ENCODE measurements at places on chromosomes 12 and 14.

- no peak for DNase-seq
Measured at GRCh38 chr12:116931665-116932064, 20.9 kb downstream of the FBXW8 start.

DNA sequence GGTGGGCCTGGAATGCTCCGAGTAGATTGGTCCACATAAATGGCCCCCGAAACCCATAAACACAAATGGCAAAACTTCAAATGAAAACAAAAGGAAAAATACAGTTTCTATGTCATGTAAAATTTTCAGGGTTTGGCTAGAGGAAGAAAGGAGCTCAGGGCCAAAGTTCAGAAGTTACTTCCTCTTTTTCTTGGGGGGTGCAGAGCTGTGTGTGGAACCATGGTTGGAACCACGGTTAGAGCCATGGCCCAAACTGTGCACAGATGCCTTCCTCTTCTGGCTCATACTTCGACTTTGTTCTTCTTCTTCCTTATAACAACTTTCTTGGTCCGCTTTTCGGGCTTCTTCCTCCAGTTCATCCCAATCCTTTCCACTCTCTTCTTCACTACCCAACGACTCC lies 51.7 kb downstream of the MGST1 start:
- DNase-seq = no peak

DNA sequence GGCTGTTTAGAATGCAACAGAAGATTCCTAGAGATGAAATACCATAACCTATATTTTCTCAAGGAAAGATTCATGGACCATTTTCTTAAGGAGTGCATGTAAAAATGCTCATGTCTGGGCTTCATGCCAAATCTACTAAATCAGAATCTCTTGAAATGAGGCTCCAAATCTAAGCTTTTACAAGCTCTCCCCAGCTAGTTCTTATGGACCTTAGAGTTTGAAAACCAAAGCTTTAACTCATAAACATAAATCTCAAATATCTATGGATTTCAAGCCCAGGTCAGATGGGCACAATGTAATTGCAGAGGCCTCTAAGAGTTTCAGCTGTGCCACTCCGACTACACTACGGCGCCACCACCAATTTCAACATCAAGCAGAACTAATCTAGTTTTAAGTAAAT lies 117.3 kb upstream of the CAND1 start:
- no peak for DNase-seq

GRCh38 chr14:90815572-90815821 lies 733 bp downstream of the TTC7B start:
- DNase-seq = no peak

DNA sequence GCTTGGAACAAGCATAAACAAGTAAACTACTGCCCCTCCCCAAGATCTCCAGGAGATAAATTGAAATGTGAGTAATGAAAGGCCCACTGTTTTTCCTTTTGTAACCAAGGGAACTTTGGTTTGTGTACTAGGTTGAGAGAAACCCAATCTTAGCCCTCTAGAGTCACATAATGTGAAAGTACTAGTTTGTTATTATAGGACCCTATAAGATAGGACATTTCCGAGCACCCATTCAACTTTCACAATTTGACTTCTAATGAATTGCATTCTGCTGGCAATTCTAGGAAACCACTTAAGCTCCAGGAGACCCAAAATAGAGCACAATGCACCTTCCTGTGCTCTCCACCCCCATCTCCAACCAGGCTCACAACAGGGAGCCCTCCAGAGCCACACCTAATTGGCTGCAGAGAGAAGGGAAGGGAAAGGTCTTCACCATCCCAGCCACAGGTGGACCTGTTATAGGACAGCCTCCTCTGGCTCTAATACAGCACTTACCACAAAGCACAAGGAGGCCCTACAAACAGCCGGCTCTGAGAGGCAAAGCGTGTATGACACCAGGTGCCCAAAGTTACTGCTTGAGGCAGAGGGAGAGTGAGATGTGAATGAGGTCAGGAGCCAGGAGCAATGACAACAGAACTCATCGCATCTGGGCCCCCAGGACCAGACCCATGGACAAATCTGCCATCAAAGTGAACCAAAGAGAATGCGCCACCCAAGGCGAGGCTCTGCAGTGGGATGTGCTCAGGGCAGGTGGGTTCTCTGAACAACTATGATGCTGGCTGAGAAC lies 163.3 kb upstream of the NTF3 start:
- no peak for DNase-seq

DNA sequence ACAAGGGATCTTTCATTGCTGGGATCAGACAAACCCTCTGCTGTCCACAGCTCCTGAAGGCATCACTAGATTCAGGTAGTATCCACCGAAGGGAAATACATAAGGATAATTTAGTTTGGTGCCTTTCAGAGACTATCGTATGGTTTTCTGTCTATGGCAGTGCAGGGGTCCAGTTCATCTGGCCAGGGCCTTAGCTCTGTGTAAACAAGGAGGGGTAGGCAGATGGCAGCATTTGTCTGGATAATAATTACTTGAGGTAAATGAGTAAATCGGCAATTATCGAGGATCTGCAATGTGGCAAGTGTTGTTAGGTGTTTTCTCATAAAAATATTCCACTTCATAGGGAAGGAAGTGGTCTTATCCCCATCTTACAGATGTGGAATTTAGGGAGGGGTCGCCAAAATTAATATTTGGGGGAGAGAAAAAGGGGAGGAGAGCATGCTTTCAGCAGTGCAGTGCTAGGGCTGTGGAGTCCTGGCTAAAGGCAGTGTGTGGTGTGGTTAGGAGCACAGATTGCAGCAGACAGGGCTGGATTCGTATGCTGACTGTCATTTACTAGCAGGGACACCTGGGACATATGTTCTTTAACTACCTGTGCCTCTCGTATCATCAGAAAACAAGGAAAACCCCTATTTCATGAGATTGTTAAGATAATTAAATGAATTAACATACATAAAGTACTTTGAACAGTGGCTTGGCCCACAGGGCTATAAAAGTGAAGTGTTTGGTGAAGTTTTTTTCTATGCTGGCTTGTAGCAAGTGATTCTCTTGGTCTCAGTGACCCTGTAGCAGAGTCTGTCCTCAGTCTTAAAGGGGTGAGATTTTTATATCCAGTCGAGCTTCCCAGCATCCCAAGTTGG lies 27.1 kb downstream of the RASSF8 start:
- DNase-seq = no peak

DNA sequence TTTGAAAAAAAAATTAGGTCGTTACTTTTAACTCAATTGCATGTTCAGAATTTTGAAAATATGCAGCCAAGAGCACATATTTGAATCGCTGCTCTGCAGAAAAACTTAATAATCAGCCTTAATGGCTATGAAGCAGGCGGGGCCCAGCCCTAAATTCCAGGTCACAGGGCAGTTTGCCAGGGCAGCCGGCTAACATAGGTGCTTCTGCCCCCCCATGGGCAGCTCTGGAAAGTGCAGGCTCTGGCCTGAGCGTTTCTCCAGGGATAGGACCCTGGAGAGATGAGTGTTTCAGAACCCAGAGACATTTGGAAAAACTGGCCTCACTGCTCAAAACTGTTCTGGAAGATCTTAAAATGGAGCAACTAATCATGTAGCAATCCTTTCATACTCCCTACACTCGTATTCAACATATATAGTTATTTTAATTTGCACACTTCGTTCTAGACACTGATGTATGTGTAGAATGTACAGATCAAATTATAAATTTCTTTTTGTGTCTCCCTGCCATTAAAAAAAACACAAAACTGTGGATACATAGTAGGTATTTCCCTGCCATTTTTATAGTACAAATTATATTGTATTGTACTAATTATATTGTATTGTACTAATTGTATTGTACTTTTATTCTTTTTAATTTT lies 26.0 kb upstream of the PTGR2 start:
- DNase-seq = no peak

DNA sequence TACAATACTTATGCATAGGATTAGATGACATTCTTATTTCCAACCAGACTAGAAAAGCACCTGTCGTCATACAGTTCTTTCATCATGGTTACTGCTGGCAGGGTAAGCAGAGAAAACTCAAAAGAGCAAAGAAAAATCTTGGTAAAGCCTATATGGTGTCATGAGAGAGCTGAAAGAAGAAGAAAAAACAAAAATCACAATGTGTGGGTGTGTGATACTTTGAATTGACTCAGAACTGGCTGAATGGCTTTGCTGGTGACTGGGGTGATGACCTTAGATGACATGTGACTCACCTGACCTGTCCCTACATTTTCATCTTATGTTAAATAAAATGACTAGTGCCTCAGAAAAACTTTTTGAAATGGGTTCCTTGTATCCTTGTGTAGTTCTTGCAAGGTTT lies 278.1 kb upstream of the LMO3 start:
- no peak for DNase-seq

DNA sequence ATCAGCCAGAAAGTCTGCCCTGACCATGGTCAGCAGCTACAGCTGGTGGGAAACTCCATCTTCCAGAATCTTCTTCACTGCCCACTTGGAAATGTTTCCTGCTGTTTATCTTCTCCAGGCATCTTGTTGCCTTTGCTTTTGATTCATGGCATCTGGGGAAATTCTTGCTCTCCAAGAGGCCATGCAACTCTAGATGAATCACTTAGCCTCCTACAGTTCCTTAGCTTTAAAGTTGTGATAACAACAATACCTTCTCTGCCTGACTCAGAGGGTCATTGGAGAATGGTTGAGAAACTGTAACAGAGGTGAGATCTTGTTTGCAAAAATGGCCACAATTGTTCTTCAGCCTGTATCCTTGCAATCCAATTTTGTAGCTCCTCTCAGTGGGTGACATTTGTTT lies 121.0 kb upstream of the VRK1 start:
- no peak for DNase-seq

DNA sequence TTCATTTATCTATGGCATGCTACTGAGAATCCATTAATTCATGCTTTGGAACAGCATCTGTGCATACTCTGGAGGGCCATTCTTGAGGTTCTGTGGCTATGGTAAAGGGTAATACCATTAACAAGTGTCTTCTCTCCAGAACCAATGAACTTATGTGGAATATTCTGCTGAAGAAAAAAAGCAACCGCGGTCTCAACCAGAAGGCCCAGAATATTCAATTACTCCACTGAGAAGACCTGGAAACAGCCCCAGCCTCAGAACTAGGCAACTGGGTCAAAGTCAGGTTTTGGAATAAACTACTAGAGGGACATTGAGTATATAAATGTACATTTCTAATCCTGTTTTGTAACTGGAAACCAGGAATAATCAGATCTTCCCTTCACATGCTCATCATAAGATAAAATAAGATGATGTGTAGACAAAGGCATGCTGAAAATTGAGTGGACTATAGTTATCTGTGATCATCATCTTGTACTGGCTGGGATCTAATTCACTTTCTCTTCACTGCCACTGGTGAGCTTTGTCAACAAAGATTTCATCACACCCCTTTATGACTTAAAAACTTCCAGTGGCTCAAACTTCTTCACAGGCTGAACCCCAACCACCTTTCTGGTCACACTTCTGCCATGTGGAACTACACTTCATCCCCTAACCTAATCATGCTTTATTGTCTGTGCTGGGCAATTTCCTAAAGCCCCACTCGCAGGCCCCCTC lies 6.0 kb downstream of the SPTB start:
- DNase-seq = no peak

DNA sequence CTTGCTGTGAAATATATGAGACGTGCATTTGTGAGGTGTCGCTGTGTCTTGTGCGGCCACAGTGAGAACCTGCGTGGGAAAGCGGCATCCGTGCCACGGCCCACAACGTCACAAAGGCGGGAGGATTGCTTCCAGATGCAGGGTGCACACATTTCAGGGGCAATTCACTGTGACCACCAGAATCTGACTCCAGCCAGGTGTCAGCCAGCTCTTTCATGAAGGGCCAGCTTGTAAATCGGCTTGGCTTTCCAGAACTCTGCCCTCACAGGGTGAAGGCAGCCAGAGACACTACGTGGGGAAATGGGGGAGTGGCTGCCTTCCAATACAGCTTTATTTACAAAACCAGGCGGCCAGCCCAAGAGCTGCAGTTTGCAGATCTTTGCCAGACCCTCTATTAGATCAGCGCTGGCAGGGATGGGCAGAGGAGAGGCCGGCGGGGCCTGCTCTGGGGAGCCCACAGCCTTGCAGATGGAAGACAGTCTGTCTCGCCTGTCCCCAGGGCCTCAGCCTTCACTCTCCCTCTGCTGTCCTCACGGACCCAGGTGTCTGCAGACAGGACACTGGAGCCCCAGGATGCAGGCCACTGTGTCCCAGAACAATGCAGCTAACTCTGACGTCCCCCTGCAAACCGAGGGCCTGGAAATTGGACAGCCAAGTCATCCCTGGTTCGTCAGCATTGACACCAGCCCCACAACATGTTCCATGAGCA lies 53.5 kb downstream of the ADGRD1 start:
- DNase-seq = peak; percentile 11

DNA sequence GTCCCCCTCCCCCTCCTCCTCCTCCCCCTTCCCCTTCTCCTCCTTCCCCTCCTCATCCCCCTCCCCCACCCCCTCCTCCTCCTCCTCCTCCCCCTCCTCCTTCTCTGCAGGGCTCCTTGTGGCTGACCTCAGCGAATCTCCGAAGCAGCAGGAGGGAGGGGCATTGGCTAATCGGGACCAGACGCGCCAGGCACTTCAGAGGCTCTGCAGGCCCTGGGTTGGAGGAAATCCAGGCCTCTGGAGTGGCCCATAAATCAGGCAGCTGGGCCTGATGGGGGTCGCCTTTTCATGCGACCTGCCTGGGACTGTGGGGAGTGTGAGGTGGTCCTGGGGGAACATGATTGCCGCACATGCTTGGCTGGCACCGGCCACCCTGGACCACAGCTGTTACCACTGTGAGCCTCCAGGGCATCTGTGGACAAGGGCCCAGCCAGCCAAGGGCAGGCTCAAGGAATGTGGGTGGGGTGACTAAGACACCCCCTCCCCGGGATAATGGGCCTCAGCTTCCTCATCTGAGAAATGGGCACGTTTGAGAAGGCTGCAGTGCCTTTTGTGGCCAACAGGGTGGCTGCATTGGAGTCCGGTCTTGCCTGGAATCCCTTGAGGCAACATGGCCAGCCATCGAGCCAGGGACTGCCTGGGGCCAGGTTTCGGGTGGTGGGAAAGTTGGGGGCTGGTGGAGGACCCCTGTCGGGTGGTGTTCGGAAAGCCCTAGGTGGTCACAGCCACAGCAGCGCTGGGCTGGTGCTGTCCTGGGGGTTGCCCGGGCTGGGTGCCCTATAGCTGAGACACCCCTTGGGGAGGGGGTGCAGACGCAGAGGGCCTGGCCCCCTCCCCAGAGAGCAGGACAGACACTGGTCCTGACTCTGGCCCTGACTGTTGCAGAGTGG lies 12.0 kb downstream of the KIF26A start:
- no peak for DNase-seq

DNA sequence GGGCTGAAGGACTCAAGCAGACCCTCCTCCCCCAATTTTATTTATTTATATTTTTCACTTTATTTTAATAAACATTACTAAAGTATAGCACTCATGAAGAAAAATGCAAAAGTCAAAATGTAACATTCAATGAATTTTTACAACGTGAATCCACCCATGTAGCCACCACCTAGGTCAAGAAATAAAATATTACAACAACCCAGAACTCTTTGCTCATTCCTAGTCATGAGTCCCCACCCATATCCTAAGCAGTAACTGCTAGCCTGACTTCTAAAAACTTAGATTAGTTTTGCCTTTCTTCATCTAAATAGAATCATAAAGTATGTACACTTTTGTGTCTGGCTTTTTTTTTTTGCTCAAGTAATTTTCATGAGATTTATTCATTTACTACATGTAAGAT lies 86.9 kb upstream of the CRY1 start:
- no peak for DNase-seq
